ENCODE measurements at places on chromosomes 7 and 10.

- DNase-seq: no peak
These were observed 2.3 kb downstream of the CREB3L2 start for GRCh38 chr7:137999496-138000080.

DNA sequence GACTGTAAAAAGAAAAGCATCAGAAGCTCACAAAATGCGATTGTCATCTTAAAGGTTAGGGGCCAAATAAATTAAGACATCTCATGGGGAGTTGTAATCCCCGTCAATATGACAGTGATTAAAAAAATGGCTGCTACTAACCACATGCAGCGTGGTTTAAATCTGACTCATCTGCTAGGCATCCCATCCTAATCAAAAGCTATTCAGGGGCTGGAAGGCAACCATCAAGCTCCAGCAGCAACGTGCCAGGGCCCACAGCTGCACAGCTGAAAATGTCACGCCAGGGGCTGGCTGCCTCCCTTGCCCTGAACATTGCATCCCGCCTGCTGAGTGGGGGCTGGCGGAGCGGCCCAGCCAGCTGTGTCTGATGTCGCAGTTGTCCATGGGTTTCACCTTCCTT, 66.3 kb upstream of the FRMD4A start:
- no peak for DNase-seq

DNA sequence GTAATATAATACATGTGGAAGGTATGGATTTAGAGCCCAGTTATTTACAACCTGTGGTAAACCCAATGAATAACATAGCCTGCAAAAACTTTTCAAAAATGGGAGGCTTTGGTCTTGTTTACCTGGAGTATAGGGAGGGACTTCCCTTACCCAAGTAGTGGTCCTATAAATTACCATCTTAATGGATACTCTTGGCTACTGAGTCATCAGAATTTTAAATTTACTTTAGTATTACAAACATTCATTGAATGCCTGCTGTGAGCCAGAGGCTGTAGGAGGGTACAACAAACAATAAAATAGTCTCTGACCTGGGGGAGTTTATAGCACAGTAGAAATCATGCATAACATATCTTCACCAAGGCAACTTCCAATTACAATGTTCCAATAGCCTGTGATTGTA, 365.1 kb downstream of the BBS9 start:
- no peak for DNase-seq

GRCh38 chr10:130498042-130498441, 361.9 kb downstream of the GLRX3 start:
- no peak for DNase-seq

DNA sequence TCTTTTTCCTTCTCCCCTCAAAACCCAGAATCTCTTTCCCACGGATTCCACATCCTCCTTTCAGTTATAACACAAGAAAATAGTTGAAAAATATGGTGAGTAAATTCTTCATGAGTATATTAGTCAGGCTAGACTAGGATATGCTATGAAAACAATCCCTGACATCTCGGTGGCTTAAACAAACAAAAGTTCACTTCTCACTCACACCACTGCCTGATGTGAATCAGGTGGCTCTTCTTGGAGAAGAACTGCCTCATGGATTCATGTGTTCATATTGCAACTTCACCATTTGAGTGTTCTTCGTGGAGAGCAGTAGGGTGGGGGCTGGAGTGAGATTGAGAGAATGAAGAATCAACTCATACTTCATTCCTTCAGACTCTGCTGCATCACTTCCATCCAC, 204.1 kb downstream of the PHF14 start:
- DNase-seq: no peak

- DNase-seq: no peak
These were observed 28.1 kb upstream of the NCAPG2 start for GRCh38 chr7:158732494-158733219.

GRCh38 chr10:17905491-17905890, 46.2 kb upstream of the SLC39A12 start:
- DNase-seq: no peak

- no peak for DNase-seq
These were observed 450.6 kb upstream of the SORCS1 start for GRCh38 chr10:107614939-107615685.

DNA sequence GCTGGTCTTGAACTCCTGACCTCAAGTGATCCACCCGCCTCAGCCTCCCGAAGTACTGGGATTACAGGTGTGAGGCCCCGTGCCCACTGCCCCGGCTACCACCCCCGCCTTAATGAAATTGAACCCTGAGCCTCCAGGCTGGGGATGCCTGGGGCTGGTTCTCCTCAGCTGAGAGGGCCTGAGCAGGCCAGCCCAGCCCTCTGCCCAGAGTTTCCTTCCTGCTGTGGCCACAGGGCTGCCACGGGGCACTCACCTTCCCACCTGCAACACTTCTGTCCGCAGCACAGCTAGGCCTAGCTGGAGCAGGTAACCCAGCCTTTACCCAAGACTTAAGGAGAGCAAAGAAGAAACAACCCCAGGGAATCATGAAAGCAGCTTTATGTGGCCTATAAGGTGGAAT, 78.1 kb upstream of the ANLN start:
- no peak for DNase-seq

GRCh38 chr7:133504825-133505224, 251.9 kb downstream of the EXOC4 start:
- no peak for DNase-seq

GRCh38 chr7:81500631-81501030, 269.2 kb downstream of the HGF start:
- no peak for DNase-seq

GRCh38 chr7:71723859-71724258, 591.9 kb downstream of the GALNT17 start:
- no peak for DNase-seq

DNA sequence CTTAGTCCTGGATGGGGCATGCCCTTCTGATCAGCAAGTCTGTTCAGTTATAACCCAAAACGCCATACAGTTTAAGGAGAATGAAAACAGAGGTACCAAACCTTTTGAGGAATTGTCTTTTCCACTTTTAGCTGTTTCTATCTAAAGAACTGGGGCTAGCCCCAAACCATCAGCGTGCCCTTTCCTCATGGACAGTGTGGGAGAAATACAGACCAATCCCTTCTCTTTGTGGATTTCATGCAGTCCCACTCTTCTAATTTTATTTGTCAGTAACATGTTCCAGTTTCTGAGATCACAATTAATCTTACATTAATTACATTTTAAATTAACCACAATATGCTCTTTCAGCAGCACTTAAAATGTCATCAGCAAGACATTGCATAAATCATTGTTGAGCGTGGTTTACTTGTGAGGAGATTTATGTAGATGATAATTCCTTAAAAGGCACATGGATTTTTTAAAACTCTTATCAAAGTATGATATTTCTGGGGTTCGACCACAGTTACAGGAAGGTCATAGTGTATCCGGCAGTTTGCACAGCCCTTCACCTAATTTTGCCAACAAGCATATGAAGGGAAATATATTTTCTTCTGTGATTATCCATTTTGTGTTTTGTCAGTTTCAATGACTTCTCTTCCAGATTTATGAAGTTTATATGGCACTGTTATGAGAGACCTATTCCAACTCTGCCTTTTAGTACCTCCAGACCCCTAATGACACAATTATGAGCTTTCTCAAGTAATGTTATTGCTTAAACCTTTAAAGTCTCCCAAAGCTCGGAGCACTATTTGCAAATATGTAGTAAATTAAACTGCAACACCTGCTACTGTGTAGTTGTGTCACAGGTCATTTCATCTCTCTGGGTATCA, 868.4 kb upstream of the C7orf33 start:
- no peak for DNase-seq

GRCh38 chr7:26381476-26382353, 90.1 kb downstream of the SNX10 start:
- no peak for DNase-seq

DNA sequence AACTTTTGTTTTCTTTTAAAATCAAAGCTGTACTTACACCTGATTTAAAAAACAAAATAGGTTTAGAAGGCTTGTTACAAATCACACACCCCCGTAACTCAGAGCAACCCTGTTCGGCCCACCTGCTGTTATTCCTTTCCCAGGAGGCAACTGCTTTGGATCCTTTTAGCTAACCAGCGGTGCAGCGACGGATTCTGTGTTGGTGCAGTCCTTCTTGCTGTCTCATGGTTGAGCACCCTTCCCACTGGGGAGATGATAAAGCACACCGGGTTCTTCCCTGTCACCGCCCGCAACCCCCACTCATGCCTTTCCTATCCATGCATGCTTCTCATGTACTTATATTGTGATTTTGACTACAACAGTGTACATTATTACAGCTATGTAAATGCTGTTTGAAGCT, 24.8 kb upstream of the MKI67 start:
- DNase-seq: no peak

DNA sequence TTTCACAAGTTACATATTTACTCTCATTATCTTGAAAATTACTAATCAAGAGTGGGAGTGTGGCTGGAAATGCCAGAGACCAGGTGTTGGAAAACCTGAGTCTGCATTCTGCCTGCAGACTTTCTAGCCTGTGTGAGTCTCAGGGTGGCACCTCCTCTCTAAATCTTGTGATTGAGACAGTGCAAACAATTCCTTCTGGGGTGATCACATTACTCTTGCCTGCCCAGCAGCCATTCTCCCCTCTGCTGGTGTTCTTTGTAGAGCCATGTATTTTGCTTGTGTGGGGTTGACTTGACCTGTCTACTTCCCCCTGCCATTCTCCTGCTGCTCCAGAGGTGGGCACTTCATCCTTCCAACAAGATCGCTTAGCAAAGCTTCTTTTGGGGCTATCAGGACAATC, 101.1 kb downstream of the RAPGEF5 start:
- no peak for DNase-seq

GRCh38 chr10:74518061-74518460, 308.3 kb upstream of the KAT6B start:
- DNase-seq: no peak

DNA sequence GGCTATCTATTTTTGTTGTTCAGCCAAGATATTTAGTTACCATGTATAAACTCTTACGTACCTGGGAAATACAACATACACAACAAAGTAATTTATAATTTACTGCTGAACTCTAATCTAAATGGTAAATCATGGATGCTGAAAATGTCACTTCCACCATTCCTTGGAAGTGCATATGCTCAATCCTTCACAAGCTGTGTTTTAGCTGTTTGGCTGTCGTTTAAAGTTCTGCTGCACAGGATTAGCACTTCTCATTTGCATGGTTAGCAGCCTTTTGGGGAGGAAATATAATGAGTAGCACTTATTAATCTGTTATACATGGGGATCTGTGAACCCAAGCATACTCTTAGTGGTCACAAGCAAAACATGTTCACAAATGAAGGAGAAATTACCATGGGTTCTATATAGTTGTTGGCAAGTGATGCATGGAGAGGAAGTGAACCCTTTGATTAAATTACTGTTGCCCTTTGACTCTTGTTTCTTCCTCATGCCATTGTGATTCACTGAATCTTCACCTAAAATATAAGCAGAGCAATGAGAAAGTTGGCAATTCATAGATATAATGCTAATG, 18.5 kb downstream of the PIK3CG start:
- DNase-seq: no peak

DNA sequence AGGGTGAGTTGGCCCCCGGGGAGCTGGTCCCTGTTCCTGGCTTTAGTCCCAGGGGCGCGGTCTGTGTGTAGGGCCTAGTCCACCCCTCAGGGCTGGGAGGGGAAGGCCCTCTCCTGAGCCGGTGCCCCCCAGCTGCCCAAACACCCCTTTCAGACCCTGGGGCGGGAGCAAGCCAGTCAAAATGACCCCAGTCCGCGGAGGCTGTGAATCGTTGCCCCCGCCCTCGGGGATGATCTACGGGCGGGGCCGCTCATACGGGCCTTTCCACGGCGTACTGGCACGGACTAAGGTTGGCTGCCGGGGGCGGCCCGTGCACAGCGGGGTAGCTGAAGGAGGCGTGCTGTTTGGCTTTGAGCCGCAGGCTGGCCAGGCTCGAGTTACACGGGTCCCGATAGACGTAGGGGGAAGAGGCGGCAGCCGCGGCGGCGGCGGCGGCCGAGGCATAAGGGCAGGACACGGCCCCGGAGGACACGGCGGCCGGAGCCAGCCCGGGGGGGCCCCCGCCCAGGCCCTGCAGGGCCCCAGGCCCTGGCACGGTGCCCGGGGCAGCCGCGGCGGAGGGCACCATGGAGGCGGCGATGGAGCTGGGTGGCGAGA, 4.3 kb downstream of the ELOVL3 start:
- no peak for DNase-seq

DNA sequence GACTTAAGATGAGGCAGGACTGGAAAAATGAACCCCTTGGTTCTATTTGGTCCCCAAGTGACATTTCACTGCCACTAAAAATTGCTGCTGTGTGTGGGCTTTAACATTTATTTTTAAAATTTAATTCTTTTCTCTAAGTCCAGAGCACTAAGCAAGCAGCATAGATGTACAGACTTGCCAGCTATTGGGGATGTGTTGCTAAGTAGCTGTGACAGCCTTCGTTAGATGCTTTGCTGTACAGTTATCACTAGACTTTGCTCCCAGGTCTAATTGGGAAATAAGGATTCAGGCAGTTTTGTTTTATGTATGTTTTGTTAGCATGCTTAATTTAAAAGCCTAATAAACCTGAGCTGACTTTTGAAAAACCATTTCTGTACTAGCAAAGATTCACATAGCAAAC, 51.8 kb downstream of the GBF1 start:
- DNase-seq: no peak

DNA sequence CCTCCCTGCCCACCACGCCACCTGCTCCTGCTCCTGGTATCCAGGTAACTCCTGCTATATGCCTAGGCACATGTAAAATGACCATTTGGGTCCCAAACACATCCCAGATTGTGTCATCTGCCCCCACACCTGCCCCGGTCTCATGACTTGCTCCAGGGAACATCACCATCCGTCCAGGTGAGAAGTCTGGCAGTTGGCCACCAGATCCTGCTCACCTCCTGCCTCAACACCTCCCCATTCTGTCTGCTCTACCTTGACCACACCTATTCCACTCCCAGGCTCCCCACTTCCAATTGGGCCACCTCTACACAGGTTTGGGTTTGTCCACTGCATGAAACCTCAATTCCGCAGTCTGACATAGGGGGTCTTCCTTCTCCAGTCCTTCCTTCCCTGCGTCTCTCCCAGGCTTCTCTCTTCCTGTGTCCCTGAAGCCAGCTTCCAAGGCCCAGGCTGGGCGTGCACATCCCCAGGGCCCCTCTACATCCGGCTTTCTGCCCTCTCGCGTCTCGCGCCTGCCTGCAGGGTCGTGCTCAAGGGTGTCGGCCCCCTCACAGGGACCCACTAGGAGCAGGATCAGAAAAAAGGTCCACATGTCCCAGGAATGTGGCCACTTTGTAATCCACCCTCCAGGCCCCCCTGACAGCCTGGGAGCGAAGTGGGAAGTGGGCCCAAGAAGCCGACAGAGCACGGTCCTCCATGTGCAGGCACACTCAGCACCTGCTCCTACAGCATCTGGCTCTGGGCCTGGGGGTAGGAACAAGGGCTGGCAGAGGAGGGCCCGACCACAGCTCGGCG, 49.3 kb upstream of the DAGLB start:
- DNase-seq: no peak

GRCh38 chr10:124003871-124004662, 89.3 kb downstream of the CHST15 start:
- DNase-seq: no peak

- DNase-seq: no peak
These were observed 894 bp upstream of the ZSCAN21 start for GRCh38 chr7:100048680-100049079.

GRCh38 chr10:114057855-114058254, 14.2 kb downstream of the ADRB1 start:
- DNase-seq: no peak

Measured in cortex of kidney (tissue), 1 donor.